Pancreas (tissue), 10 donors: ENCODE measurements at places on chromosomes 4 and X. TPM values are rescaled to one million over a fixed set of nuclear protein-coding genes. Genes with fewer than 3 reads are reported as not detected.

GRCh38 chr4:32129967-32130366, 1409.8 kb downstream of the PCDH7 start:
- no peak for DNase-seq
- H3K27me3 ChIP-seq, result no peaks in the 10 kb centered on the region
- H3K4me3 ChIP-seq, result no peak overlapping the region
- no peaks in the 10 kb centered on the region for H3K36me3 ChIP-seq
- no peaks in the 10 kb centered on the region for H3K4me1 ChIP-seq
- H3K27ac ChIP-seq, result no peak overlapping the region

- no peak for DNase-seq
- H3K27ac ChIP-seq, result no peak overlapping the region
- H3K4me1 ChIP-seq, result no peaks in the 10 kb centered on the region
- peaks cover 5% of the 10 kb centered on the region for H3K27me3 ChIP-seq
Observed at GRCh38 chrX:50913520-50913919, 3.0 kb downstream of the BMP15 start.

DNA sequence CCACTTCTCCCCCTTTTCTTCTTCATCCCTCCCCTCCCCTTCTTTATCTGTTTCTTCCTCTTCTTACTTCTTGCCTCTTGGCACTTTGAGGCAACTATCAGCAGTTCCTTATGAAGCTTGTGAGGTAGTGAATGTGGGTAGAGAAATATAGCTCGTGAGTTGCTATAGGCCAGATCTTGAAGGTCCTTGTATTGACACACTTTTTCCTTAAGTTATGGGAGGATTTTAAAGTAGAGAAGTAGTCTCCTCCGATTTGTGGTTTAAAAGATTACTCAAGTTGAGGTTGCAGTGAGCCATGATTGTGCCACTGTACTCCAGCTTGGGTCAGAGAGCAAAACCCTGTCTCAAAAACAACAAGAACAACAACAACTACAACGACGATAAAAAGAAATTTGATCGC, 3.4 kb upstream of the RRAGB start:
- no peaks in the 10 kb centered on the region for H3K27me3 ChIP-seq
- H3K36me3 ChIP-seq, result no peaks in the 10 kb centered on the region
- H3K4me1 ChIP-seq, result no peaks in the 10 kb centered on the region
- H3K27ac ChIP-seq, result no peak overlapping the region

- no peaks in the 10 kb centered on the region for H3K27me3 ChIP-seq
- no peaks in the 10 kb centered on the region for H3K4me1 ChIP-seq
- H3K4me3 ChIP-seq, result no peak overlapping the region
- DNase-seq, result no peak
Observed at GRCh38 chr4:11743976-11744375, 315.3 kb upstream of the HS3ST1 start.

- no peaks in the 10 kb centered on the region for H3K36me3 ChIP-seq
- H3K4me3 ChIP-seq, result no peak overlapping the region
- DNase-seq, result no peak
- no peaks in the 10 kb centered on the region for H3K4me1 ChIP-seq
- H3K27ac ChIP-seq, result no peak overlapping the region
Observed at GRCh38 chr4:176981551-176981950, 188.8 kb upstream of the VEGFC start.

GRCh38 chr4:56626963-56627362, 54.1 kb downstream of the HOPX start:
- H3K4me1 ChIP-seq, result no peaks in the 10 kb centered on the region
- no peak for DNase-seq
- no peaks in the 10 kb centered on the region for H3K27me3 ChIP-seq
- no peak overlapping the region for H3K27ac ChIP-seq
- no peak overlapping the region for H3K4me3 ChIP-seq

- no peak overlapping the region for H3K27ac ChIP-seq
- H3K4me3 ChIP-seq, result no peak overlapping the region
- DNase-seq, result no peak
- H3K36me3 ChIP-seq, result no peaks in the 10 kb centered on the region
Observed at GRCh38 chr4:625631-626161, 323 bp downstream of the PDE6B start.

GRCh38 chr4:110609044-110609750, 13.7 kb downstream of the PITX2 start:
- peaks cover 1% of the 10 kb centered on the region for H3K27me3 ChIP-seq
- H3K4me3 ChIP-seq, result no peak overlapping the region
- no peak for DNase-seq
- H3K27ac ChIP-seq, result no peak overlapping the region
- H3K36me3 ChIP-seq, result no peaks in the 10 kb centered on the region
- H3K4me1 ChIP-seq, result no peaks in the 10 kb centered on the region

DNA sequence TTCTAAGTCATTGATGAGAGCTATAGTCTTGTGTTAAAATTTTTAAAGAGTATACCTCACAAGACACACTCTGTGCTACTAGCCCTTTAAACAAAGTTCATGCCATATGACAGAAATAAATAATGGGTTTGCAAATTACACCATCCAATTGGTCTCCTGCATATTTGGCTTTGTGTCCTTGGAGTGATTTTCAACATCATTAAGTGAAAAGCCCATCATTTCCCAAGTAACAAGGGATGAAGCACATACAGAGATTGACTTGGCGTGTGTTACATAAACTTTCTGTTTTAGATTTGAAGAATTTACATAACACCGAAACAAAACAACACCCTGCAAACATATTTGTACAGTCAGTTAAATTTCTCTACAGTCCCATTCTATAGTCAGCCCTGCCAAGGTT, 216.9 kb upstream of the NEIL3 start:
- no peaks in the 10 kb centered on the region for H3K27me3 ChIP-seq
- no peak for DNase-seq
- H3K4me1 ChIP-seq, result no peaks in the 10 kb centered on the region
- H3K36me3 ChIP-seq, result no peaks in the 10 kb centered on the region

- H3K27me3 ChIP-seq, result peaks cover 3% of the 10 kb centered on the region
- DNase-seq, result peak; percentile 64
- H3K36me3 ChIP-seq, result no peaks in the 10 kb centered on the region
- H3K27ac ChIP-seq, result no peak overlapping the region
- peaks cover 23% of the 10 kb centered on the region for H3K4me1 ChIP-seq
- H3K4me3 ChIP-seq, result no peak overlapping the region
Observed at GRCh38 chr4:133146574-133147241, 2.4 kb upstream of the PCDH10 start.

DNA sequence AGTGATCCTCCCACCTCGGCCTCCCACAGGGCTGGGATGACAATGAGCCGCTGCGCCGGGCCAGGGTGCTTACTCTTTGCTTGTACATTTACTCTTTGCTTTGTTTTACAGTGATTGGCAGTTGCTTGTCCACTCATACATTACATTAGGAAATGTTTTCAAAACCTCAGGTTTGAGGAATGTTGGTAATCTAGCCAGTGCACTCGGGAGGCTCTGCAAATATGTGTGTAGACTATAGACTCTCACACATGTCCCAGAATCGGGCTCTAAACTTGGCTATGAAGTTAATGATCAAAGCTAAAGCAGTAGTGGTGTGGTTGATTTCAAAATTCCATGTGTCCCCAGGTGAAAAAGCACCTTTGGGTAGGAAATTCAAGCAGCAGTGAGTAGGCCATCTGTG, 20.5 kb downstream of the TRMT44 start:
- DNase-seq, result no peak
- H3K4me3 ChIP-seq, result no peak overlapping the region
- no peaks in the 10 kb centered on the region for H3K27me3 ChIP-seq

DNA sequence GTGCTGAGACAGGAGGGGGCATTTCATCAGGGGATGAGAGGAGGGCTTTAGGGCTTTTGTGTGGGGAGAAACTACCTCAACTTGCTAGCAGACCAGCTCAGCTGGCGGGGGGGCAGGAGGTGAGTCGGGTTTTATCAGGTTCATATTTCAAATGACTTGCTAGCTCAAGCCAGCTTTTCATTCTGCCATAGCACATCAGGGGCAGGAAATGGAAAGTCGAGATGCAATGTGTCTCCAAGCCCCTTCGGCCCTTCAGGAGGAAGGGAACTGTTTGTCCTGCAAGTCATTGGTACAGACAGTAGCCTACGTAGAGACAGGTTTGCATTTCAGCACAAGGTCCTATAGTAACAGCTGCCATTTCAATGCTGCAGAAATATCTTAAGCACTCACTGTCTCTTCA, 194.1 kb downstream of the PTTG2 start:
- no peak overlapping the region for H3K4me3 ChIP-seq
- no peak for DNase-seq
- no peaks in the 10 kb centered on the region for H3K36me3 ChIP-seq
- H3K27me3 ChIP-seq, result no peaks in the 10 kb centered on the region

The SLC38A5 gene
- 91.9 TPM for total RNA-seq

The FAM149A gene
- 11.9 TPM for total RNA-seq

The GAGE13 gene
- not detected for total RNA-seq

The LINC00632 gene
- 124 TPM for total RNA-seq
